ENCODE measurements at places on chromosomes 5 and 9. TPM values are rescaled to one million over a fixed set of nuclear protein-coding genes. Genes with fewer than 3 reads are reported as not detected.

SLC35A4 gene
- total RNA-seq, result 71.8 TPM

FCN1 gene
- 3.1 TPM for total RNA-seq

GRCh38 chr9:99954819-99955218 lies 48.4 kb downstream of the STX17 start:
- no peak for DNase-seq

DNA sequence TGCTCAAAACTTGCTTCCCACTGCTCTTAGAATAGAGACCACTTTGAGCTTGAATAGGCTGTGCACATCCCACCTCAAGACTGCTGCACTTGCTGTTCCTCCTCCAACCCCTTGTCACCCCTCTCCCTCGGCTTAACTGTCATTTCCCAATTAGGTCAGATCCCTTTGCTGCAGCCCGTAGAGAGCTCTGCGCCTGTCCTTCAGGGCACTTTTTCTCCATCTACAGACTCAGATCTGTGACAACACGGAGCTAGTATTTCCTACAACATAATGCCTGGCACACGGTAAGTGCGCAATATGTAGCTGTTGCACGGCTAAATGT lies 485 bp upstream of the HABP4 start:
- DNase-seq, result no peak

DNA sequence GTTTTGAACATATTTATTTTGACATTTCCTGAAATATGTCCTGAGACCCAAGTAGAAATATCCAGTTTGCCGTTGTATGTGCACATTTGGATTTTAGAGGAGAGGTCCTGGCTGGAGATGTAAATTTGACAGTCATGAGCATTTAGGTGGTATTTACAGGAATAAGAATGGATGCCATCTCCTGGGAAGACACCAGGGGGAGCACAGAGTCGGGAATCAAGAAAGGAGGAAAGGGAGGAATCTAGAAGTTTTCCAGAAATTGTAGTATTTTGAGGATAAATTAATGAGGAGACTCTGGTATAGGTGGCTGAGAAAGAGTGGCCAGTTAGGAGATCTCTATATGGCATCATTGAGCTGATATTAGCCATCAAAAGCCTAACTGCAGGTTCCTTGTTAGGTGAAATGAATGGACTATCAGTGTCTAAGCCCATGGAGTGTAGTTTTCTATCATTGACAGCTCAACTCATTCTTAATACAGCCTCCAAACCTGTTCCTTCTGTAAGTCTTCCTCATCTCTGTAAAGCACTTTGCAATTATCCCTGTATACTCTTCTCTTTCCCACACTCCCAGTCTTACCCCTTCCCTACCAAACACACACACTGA lies 7.2 kb downstream of the GAPT start:
- DNase-seq, result no peak

DNA sequence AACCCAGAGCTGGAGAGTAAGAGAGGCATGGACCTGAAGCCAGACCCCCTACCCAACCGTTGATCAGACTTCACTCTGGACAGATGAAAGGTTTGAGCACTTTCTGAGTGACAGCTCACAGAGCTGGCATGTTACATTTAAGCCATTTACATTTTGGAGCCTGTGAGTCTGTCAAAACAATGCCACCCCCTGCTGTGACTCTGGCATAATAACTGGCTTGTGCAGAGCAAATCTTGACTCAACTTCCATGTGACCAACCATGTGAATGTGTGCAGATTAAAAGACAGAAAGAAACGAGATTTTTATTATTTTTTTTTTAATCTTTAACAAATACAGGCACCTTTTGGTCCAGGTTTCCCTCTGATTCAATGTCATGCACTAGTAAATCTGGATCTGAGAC lies 48.5 kb downstream of the MFAP3 start:
- DNase-seq, result no peak

- no peak for DNase-seq
These were observed 34.5 kb downstream of the HRH2 start for GRCh38 chr5:175692235-175692995.

- no peak for DNase-seq
These were observed 159.1 kb upstream of the ACOT12 start for GRCh38 chr5:81552852-81553566.

- no peak for DNase-seq
These were observed 135.4 kb upstream of the IER5L start for GRCh38 chr9:129313331-129313955.

- no peak for DNase-seq
These were observed 102.5 kb downstream of the LIFR start for GRCh38 chr5:38453921-38454320.

GRCh38 chr5:96318569-96319110 lies 114.4 kb downstream of the PCSK1 start:
- no peak for DNase-seq

DNA sequence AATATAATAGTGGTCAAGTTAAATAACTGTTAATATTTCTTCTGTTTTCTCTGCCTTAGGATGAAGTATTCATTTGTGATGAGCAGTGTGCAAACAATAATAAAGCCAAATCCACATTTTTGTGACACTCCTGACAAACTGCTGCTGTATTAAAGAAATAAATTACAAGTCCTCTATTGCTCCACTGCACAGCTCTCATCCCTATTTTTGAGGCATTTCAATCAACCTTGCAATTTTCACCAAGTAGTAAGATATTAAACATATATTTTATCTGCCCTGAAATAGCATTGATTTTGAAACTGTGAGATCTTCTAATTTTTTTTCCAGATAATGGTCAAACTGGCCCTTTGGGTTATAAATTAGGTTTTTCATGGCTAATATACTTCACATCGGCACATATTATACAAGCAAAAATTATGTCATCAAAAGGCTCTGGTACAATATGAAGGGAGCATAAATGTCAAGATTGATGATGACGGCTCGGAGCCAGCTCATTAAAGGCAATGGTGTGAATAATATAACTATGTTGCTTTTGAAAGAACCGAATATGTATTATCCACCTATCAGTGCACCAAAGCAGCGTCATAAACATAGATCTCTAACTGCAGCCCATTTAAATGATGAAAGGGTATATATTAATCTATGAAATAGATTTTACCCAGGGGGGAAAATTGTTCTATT lies 764.9 kb downstream of the DNAH5 start:
- no peak for DNase-seq

DNA sequence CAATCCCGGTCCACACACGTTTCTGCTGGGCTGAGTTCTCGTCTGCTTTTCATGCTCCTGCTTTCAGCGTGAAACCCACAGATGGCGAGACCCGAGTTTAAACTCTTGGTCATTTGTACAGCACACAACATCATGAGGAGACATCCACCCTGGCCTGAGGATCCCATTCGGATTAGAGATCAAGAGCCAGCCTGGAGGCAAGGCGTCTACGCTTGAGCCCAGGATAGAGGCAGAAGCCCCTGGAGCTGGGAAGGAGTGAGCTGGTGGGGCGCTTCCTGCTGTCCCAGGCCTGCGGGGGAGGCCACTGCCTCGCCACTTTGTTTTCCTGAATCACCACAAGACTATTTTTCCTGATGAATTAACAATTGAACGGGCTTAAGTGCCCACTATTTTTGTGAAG lies 281.9 kb upstream of the IRX4 start:
- DNase-seq, result no peak
